ENCODE measurements at places on chromosomes 2 and 18.

DNA sequence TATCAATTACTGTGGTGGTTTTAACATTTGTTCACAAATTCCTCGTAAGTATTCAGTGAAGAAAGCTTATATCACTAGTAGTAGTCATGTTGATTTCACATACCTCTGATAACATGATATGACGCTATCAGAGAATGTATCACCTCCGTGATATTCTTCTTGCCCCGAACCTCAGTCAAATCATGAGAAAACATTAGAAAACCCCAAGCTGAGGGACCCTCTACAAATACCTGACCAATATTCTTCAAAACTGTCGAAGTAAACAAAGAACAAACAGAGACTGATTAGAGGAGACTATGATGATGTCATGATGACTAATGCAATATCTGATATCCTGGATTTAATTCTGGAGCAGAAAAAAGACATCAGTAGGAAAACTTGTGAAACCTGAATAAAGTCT, 85.6 kb upstream of the SPOPL start:
- no peak for DNase-seq

DNA sequence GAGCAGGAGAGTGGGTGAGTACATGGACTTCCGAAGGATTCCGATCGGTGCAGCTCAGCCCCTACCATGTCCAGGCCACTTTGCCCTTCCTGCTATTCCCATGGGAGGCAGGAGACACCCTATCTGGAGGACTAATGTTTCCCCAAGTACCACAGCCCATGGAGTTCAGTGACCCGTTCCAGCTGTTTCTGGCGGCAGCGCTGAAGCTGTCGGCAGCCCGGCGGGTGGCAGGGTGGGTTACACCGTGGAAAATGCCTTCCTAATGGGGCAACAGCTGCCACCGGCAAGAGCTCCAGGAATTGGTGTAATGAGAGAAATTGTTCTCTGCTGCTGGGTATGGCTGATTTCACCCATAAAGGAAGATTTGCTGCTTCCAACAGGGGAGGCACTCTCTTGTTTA, 98.3 kb downstream of the MYCN start:
- DNase-seq, result no peak

DNA sequence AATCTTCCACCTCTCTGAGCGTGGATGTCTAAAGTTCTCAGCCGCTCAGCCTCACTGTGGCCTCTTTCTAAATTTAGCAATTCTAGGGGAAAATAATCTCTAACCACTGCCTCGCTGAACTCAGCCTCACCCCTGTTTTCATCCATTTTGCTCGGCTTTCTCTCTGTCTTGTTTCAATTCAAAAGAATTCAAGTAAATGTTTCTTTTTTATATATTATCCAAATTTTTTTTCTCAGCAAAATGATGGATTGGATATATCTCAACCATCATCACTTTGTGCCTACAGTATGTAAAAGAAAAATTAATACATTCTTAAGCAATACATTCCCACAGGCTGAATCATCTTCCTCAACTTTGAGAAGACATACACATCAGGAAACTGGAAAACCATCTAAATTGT, 24.0 kb upstream of the GALNT5 start:
- no peak for DNase-seq

GRCh38 chr2:144703852-144704708, 184.2 kb upstream of the ZEB2 start:
- no peak for DNase-seq

DNA sequence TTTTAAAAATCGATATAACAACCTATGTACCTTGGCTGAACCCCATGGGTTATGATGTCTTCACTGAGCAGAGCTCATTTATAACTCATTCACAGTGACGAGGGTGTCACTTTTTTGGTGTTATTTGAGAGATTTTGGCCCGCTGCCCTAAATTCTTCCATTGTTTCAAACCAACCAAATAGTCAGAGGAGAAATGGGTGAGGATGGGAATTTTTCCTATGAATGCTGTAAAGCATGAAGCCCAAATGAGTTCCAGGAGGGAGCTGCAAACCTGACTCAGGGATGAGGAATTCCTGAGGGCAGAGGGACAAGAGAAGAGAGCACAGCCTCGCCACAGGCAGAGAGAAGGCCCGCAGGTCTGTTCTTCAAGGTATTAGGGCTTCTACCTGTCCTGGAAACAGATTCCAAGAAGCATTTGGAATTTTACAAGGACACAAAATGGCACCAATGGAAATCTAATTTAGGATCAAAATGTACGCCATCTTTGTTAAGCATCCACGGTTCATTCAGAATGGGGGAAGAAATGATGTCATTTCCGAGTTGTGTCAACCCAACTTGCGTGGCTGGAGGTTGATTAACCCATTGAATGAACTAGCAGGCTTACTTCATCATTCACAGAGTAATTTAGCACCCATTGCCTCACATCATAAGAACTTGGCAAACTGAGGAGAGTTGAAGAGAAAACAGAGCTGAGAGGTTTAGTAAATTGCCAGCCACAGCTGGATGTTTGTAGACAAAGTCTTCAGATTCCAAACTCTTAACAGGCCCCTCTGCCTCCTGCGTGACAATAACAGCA, 133.5 kb downstream of the LAMA3 start:
- no peak for DNase-seq

GRCh38 chr2:145563741-145564615, 1044.1 kb upstream of the ZEB2 start:
- DNase-seq, result no peak

DNA sequence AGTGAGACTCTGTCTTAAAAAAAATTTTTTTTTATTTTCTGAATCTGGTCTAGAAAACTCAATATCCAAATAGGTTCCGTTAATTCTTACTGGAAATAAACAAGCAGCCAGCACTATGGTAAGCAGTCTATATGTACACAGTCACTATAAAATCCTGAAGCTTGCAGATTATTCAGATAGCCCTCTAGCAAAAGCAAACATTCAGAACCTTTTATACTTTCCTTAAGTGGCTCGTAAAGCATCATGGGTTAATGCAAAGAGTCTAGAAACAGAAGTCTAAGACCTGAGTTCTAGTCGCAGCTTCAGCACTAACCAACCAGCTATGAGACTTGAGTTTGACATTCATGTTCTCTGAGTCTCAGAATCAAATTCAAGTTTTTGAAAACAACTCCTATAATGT, 51.9 kb downstream of the SIGLEC15 start:
- DNase-seq, result no peak

DNA sequence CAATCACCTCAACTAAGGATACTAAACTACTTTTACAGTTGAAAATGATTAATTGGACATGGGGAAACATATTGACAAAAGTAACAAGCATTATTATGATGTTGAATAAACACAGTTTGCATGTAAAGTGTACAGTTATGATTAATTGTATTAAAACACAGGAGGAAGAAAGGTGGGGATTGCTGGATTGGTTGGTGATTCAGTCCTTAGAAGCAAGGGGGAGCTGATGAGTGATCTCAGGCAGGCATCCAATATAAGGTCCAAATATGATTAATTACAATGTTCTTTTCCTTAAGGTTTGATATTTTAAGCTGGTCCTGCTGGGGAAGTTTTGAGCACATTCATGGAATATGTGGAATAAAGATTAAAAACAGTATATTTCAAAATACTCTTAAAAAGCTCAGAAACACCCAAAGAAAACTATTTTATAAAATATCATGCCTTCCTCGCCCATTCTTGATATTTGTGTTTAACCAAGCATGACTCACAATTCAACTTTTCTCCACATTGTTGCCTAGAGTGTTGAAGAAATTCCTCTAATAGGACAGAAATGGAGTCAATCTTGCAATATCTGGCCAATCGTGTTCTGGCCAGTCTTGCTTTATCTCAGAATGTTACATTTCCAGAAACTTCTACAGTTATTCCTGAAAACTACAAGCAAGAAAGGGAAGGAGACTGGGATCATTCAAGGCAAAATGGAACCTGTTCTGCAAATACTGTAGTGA, 268.2 kb downstream of the RPIA start:
- no peak for DNase-seq

DNA sequence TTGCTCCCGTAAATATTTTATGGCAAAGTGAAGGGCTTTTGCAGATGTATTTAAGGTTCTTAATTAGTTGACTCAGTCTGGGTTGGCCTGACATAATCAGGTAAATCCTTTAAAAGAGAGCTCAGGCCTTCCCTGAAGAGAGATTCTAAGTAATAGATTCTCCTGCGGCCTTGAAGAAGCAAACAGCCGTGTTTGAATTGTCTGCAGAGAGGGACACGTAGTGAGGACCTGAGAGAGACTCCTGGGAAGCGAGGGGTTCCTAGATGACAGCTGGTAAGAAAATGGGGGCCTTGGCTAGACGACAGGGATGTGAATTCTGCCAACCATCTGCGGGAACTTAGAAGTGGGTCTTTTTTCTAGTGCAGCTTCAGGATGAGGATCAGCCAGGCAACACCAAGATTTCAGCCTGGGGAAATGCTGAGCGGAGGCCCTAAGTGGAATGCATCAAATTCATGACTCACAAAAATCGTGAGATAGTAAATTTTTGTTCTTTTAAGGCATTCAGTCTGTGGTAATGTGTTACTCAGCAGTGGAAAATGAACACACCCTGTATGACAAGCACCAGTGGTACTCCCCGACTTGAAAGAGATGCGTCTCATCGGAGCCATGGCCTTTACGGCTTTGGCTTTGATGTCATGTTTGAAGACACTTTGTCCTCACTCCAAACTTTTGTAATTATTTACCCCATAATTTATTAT, 62.1 kb upstream of the SMIM21 start:
- DNase-seq, result no peak
